ENCODE measurements at places on chromosomes 1 and 21.

DNA sequence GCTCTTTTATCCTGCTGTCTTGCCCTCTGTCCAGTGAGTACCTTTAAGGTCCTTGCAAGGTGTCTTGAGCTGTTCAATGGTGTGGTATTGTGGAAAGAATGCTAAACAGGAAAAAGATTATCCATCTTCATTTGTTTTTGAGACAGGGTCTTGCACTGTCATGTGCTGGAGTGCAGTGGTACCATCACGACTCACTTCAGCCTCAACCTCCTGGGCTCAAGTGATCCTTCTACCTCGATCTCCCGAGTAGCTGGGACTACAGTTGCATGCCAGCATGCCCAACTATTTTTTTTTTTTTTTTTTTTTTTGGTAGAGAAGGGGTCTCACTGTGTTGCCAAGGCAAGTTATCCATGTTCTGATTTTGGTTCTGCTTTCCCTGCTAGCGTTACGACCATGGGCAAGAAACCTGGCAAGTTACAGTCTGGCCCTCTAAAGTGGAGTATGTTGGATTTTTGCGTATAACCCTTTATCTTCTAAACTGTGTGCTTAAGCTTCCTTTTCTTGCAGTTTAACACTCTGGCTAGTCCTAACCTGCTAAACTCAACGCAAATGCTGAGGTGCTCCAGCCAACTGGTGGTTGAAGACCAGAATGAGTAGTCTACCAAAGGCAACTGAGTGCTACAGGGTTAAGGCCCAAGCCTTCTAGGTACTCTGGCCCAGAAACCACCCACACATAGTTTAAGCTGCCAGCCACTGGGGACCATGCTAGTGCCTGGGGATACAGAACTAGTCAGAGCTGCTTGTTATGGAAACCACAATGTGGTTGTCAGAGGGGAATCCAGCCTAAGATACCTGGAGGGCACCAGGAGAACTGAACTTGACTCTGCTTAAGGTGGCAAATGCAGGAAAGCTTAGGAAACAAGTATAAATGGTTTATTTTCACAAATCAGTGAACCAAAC lies 7.9 kb downstream of the RPL11 start:
- DNase-seq, result no peak

DNA sequence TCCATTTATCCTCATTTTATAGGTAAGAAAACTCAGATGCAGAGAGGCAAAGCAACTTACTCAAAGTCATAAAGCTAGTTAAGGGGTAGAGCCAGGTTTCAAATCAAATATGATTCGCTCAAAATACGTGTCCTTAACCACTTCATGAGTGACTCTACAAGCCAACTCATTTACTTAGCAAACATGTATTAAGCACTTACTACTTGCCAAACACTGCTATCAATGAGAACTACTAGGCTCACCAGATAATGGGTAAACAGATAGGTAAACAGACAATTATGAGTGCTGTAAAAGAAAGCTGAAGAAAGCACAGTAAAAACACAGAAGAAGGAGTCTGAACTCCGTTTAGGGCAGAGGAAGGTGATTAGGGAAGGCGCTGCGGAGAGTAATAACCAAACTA lies 65.9 kb downstream of the WDR64 start:
- DNase-seq, result no peak

DNA sequence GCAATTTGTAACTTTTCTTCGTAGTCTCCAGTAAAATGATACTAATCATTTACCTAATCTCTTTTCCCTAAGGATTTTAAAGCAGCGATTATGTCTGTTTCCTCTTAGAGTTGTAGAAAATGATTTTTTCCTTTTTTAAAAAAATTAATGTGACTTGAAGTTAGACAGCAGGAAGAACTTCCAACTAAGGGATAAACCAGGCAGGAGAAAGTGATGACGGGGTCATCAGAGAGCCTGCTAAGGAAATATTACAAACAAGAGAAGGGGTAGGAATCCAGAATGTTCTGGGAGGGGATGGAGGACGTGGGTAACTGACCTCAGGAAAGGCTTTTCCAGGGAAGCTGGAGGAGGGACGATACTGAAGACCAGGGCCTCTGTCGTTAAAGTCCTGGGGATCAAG lies 8.8 kb upstream of the ETV3L start:
- no peak for DNase-seq

DNA sequence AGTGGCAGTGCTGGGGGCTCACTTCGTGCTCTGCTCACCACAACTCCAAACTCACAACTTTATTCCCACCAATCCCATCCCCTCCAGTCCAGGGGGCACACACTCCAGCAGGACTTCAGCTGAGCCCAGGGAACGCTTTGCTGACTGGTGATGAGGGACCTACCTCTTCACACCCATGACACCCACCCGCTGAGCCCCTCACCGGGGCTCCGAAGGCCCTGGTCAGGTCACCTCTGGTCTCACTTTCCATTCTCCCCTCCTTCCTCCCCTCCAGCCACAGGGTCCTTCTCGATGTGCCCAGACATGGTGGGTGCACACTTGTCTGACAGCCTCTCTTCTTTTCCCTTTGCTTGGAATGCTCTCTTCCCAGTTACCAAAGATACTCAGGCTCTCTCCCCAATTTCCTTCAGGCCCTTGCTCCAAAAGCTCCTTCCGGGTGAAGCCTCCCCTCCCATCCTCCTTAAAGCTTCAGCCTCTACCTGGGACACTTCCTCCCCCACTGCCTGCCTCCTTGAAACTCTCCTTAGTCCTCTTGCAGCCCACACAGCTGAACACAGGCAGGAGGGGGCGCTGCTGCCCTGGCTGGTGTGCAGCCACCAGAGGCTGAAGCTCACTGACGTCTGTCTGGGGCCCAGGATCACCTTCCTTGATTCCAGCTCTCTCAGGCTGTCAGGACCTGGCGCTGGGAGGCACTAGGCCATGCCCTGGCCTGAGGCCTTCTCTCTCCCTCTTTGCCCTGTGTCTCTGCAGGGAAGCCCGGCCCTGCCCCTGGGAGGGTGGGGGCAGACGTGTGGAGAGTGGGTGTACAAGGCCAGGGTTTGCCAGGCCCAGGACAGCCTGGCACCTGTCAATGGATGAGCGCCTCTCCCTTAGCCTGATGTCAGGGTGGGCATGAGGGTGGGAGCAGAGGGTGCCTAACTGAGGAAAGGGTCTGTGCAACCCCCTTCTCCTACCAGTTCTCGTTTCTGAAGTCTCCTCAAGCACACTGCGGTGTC lies 1.6 kb downstream of the KCNE1 start:
- peak; percentile 94 for DNase-seq

DNA sequence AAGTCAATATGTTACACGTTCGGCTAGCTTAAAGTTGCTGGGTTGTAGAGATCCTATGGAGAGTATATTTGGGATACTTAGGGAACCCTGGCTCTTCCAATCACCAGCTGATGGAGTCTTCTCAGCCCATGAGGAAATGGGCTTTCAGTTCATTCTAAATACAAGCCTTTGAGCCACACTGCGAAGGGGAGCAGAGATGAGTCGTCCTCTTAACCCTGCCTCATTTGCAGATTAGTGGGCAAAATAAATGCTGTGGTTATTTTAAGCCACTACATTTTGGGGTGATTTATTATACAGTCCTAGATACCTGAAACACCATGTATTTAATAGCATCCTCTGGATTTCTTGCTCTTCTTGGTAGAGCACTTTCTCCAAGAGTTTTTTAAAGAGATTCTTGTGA lies 19.0 kb upstream of the VCAM1 start:
- DNase-seq, result no peak

GRCh38 chr21:44713846-44714245 lies 2.5 kb upstream of the TSPEAR start:
- peak; percentile 4 for DNase-seq

- no peak for DNase-seq
Measured at GRCh38 chr1:67464746-67465145, 34.5 kb upstream of the SERBP1 start.

- no peak for DNase-seq
Measured at GRCh38 chr1:78102082-78102481, 56.3 kb downstream of the GIPC2 start.

DNA sequence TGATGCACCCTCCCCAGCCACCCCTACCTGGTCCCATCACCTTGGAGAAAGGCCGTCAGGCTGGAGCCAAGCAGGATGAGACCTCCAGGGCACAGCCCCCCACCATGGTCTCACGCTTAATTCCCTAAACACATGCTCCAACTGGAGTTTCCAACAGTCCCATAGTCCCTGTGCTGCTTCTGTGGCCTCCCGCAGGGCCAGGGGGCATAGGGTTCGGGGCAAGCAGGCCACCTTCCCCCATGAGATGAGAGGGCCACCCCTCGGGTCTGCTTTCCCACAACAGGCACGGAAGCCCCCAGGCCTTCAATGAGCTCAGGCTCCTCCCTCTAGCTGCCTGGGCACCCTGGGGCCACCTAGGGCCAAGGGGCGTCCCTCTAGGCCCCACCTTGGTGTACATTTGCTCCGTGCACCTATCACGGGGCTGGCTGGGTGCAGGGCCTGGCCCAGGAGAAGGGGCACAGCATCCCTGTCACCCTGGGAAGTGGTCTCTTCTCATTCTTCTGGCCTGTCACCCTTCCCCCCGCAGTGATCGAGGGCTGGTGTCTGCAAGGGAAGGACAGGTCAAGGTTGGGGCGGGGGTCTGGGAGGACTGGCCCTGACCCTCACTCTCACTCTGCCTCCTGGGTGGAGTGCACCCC lies 42.4 kb downstream of the TRIM11 start:
- DNase-seq, result peak; percentile 67

- no peak for DNase-seq
Measured at GRCh38 chr1:44895919-44896734, 53.1 kb upstream of the PTCH2 start.

- no peak for DNase-seq
Measured at GRCh38 chr1:183812686-183813569, 8.0 kb downstream of the RGL1 start.

- no peak for DNase-seq
Measured at GRCh38 chr1:153542956-153543711, 2.4 kb upstream of the S100A5 start.

DNA sequence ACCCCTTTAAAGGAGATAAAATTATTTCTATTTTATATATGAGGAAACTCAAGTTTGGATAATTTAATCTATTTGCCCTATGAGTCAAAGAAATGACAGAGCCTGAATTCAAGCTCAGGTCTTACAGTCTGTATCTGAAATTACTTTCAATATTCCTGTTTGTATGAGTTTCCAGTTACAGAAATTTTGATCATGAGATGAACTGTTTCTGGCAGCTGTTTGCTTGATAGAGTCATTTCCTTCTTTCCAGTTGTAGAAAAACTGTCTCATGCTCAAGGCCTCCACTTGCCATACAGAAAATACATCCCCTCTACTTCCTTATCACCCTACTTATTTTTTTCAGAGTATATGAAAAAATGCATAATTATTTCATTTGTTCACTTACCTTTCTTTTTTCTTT lies 87.6 kb downstream of the PTPRC start:
- no peak for DNase-seq

DNA sequence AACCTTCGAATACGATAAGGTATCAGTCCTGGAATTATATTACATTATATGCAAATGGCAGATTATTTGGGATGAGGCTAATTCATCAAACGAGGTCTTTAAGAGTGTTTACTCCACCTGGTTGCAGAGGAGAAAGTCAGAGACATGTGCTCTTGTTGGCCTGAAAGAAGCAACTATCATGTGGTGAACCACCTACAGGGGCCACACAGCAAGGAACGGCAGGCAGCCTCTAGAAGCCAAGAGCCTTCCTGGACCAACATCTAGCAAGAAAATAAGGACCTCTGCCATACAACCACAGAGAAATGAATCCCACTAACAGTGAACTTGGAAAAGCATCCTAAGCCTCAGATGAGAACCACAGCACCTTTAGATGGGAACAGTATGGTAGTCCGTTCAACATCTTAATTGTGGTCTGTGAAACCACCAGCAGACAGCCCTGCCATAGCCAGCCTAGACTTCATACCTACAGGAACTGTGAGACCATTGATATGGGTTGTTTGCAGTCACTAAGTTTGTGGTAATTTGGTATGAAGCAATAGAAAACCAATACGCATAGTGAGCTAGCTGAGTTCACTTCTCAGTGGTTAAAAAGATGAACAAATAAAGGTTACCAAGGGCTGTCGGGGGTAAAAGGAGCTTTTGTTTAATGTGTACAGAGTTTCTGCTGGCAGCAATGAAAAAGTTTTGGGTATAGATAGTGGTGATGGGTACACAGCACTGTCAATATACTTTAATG lies 345.7 kb upstream of the RUNX1 start:
- no peak for DNase-seq

- DNase-seq, result no peak
Measured at GRCh38 chr1:100583827-100584226, 45.9 kb downstream of the GPR88 start.

- peak; percentile 81 for DNase-seq
Measured at GRCh38 chr1:24089743-24090555, 22.0 kb downstream of the MYOM3 start.

DNA sequence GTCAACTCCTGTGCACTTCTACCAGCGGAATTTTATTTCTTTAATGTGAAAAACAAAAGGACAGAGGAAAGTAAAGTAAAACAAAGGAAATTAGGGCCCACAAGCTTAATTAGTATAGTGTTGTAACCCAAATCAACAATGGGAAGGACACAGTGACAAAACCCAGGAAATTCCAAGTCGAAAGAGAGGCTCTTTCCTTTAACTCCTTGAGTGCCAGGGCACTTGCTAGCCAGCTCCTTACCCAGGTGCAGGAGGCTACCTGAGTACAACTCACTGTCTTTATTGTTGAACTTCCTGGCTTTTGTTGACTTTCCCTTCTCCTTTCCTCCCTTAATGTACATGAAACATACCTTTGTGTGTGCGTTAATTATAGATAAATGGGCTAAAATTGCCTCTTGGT lies 55.0 kb downstream of the PEX14 start:
- no peak for DNase-seq

DNA sequence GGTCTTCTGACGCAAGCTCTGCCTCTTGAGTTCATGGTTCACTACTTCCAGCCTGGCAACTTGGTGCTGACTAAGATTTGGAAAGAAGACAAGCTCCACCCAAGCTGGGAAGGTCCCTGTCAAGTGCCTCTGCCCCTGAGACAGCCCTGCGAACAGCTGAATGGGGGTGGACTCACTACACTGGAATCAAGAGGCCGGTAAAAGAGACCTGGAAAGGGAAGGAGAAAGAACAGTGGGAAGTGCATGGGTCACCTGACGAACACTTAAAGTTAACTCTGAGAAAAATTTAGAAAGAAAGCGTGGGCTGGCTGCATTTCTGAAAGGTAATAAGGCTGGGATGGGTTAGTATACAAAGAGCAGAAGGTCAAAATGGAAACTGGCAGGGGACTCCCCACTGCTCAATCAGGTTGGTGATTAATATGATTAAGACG lies 26.1 kb upstream of the ZNF496 start:
- DNase-seq, result no peak

GRCh38 chr1:93598861-93599439 lies 82.7 kb downstream of the BCAR3 start:
- no peak for DNase-seq

DNA sequence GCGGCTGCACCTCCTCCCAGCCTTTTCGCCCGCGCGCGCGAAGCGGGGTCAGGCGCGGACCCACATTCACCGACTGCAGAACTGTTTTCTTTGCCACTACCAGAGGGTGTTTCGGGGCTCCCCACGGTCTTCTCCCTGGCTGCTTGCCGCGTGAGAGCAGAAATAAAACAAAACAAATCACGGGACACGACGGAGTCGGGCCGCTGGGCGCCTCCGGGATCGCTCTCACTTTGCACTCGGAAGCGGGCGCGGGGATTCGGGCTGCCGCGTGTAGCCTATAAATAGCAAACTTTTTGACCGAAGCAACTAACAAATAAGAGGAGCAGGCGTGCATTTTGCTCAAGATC lies 412.3 kb upstream of the ESRRG start:
- DNase-seq, result peak; percentile 78

Measured in cardiac septum (tissue), 1 donor.